ENCODE measurements at places on chromosomes 11 and 22.
A peak's percentile ranks its signal among the peaks of the same experiment; 100 is the strongest.

DNA sequence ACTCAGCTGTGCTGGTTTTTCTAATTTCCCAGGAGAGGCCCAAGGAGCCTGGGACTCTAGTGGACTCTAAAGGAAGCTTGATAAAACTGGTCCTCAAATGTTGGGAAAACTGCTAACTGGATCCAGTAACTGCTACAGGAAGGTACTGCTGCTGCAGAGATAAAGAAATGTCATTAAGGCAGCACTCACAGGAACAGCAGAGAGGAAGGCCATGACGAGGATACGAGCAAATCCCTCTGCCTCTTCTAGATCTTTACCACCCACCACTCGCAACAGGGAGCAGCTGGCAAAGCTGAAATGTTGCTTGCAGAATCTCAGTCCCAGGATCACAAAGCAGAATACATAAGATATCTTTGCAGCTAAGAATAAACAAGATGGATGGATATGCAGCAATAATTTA lies 23.5 kb downstream of the TTC28 start:
- DNase-seq = no peak

- DNase-seq = no peak
These were observed 79.8 kb upstream of the BLID start for GRCh38 chr11:122195790-122196189.

DNA sequence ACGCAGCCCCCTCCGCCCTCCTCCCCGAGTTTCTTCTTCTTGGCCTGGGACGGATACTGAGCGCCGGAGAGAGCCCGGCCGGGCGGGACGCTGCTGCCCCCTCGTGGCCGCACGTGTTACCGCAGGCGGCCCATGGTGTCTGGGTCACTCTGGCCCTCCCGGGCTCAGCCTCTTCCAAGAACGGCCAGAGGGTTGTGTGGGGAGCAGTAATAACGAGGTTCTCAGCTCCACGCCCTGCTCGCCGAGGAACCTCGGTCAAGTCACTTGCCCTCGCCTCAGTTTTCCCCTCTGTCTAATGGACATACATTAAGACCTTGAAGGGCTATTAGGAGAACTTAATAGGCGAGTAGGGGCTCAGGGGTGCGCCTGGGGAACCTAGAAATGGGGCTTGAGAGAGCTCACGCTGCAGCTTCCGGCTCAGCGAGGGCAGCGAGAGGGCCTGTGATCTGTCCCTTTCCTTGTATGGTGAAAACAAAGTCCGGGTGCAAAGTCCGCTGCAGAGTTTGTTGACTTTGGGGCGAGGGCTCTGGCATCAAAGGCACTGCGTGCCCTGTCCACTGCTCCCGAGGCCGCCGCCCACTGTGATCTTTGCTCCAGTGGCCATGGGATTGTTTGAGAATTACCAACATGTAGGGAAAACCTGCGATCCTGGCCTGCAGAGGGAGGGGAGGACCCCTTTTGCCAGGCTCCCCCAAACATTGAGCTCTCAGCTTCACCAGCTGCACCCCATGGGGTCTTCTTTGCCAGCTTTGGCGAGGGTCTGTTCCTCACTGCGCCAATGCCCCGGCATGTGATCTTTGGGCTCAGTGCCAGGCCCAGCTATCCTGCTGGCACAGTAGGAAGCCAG lies 14.4 kb upstream of the LRP5 start:
- peak; percentile 58 for DNase-seq

DNA sequence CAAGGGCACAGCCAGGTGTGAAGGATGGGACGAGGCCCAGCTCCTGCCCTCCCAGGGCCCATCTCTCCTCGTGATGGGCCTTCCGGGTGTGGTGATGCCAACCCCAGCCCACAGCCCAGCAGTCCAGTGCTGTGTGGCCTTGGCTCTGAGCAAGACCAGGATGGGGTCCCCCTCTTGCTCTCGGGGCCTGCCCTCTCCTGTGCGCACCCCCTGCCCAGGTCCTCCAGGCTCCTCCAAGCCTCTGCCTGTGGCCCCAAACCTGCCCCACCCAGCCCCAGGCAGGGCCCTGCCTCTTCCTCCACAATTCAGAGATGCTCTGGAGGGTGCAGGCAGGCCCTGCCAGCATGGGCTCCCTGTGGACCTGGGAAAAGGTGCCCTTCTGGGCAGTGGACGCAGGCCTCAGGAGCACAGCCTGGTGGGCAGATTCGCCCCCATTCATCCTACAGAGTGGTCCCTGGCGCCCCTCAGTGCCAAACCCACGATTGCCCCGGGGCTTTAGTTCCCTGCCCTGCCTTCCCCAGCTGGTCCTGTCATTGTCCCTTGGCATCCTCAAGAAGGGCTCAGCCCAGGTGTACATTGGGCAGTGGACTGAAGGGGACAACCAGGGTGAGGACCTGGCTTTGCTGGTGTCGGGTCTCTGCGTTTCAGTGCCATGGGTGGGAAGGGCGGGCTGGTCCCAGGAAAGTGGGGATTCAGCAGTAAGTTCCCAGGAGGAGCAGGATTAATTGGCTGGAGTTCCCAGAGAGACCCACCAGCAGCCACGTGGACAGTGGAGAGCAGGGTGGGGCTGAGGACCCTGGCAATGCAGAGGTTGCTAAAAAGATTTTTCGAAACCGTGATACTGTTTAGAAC lies 19.8 kb downstream of the EIF1AD start:
- DNase-seq = no peak

DNA sequence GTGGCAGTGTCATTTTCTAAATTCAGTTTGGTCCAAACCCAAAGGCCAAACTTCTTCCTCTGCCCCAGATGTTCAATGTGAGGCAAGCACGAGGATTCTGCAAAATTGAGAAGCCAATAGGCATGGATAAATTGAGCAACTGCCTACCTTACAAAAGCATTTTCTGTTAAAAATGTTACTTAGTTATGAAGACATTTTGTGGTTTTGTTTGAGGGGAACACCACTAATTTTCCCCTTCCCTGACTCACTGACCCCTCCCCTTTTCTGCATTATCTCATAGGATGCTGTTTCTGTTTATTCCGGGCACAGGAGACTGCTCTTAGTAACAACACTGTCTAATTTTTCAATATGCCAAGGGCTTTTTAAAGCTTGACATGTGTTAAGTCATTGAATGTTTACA lies 462.8 kb downstream of the INSC start:
- no peak for DNase-seq

- DNase-seq = no peak
These were observed 4.0 kb upstream of the SEC14L2 start for GRCh38 chr22:30392661-30393321.

- no peak for DNase-seq
These were observed 56.3 kb upstream of the PDE3B start for GRCh38 chr11:14587258-14587657.

Measured in effector CD8-positive, alpha-beta T cell (primary cell).